Lung (tissue), 17 donors: ENCODE measurements at places on chromosomes 2 and 18. TPM values are rescaled to one million over a fixed set of nuclear protein-coding genes. Genes with fewer than 3 reads are reported as not detected.

The PCARE gene
- total RNA-seq, result not detected

DNA sequence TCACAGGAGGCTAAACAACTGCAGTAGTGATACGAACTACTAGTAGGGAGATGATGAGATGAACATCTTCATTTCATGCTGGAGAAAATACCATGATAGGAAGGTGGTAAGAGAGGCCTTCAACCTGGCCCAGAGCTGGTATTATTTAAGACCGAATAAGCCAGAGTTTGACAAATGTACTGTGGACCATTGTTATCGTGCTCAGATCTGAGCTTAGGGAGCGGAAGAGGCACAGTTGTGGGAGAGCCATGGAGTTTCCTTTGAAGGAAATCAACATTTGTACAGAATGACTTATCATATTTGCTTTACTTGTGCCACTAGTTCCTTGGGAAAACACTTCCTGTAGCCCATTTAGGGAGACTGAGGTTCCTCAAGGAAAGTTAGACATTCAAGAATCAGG is 260.6 kb upstream of the TNP1 start:
- DNase-seq, result no peak

- DNase-seq, result no peak
Observed at GRCh38 chr2:228777855-228778355, 493.2 kb downstream of the PID1 start.

GRCh38 chr2:56132138-56132537 is 51.7 kb upstream of the CCDC85A start:
- DNase-seq, result no peak

GRCh38 chr18:26207937-26208336 is 18.3 kb upstream of the TAF4B start:
- DNase-seq, result no peak
